ENCODE measurements at places on chromosomes 4 and X.

DNA sequence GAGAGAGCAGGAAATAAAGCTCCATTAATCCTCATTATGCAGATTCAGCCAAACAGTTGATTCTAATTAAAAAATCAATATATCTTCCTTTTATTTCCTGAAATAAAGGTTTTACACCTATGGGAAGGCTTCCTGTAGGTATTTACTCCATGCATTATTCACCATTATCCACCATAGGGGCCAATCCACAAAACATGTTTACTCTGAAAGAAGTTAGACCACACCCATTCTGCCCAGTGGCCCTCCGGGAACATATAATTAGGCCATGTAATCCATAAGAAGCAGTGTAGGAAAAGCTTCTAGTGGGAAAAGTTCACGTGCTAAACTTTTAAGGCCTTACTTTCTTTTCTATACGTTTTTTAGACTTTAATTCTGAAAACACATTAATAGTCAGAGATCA, 57.7 kb downstream of the SAT1 start:
- H3K36me3 ChIP-seq = no peaks in the 10 kb centered on the region
- DNase-seq = no peak
- no peak overlapping the region for H3K27ac ChIP-seq
- no peaks in the 10 kb centered on the region for H3K4me1 ChIP-seq

GRCh38 chr4:26369581-26369980, 48.8 kb downstream of the RBPJ start:
- no peaks in the 10 kb centered on the region for H3K27me3 ChIP-seq
- H3K4me1 ChIP-seq = peaks cover 16% of the 10 kb centered on the region
- no peaks in the 10 kb centered on the region for H3K36me3 ChIP-seq
- H3K4me3 ChIP-seq = no peak overlapping the region

DNA sequence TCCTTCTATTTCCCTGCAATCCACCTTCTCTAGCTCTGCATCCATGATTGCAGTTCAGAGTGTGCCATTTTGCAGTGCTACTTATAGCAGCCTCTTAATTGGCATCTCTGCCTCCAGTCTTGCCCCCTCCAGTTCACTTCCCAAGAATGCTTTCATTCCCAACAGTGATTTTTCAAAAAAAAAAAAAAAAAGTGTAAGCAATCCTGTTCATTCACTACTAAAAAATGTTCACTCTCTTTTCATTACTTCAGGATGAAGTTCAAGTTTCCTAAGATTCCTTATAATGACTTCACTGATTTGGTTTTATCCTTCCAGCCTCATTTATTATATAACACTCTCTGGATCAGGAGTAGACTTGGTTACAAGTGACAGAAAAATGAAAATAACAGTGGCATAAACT, 124.7 kb upstream of the LNX1 start:
- H3K36me3 ChIP-seq = no peaks in the 10 kb centered on the region
- H3K4me1 ChIP-seq = no peaks in the 10 kb centered on the region
- H3K27ac ChIP-seq = no peak overlapping the region

DNA sequence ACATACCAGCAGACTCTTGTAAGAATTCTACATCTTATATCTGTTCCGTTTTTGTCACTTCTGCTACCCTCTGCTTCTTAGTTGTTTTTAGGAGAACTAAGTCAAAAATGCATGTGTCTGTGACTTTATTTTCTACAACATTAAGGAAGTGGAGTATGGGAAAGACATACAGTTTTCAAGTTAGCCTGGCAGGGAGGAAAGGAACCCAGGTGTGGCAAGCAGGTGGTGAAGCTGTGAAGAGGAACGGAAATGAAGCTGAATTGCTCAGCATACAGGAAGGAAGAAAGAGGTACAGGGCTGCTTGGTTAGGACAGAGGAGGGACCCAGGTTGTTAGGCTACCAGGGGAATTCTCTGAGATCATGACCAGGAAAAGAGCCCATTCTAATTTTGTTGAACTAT, 9.4 kb downstream of the GPRIN3 start:
- H3K27ac ChIP-seq = peak overlapping the region; percentile 65
- H3K36me3 ChIP-seq = no peaks in the 10 kb centered on the region
- H3K27me3 ChIP-seq = no peaks in the 10 kb centered on the region
- peak; percentile 72 for DNase-seq

DNA sequence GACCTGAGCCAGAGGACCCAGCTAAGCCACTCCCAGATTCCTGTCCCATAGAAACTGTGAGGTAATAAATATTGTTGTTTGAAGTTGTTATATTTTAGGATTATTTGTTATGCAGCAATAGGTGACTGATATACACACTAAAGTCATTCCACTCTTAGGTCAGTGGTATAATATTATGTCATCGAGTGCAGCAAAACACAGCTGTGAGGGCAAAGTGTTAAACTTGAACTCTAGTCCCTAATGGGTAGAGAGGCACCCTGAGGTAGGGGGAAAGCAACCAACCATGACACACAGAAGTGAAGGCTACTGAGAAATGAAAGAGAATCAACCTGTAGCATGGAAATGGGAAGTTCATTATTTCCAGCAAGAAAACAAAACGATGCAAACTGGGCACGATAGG, 66.6 kb downstream of the ATXN3L start:
- no peaks in the 10 kb centered on the region for H3K27me3 ChIP-seq
- H3K4me1 ChIP-seq = no peaks in the 10 kb centered on the region
- H3K4me3 ChIP-seq = no peak overlapping the region
- H3K36me3 ChIP-seq = no peaks in the 10 kb centered on the region
- H3K27ac ChIP-seq = no peak overlapping the region

- H3K27me3 ChIP-seq = no peaks in the 10 kb centered on the region
- no peak overlapping the region for H3K4me3 ChIP-seq
- H3K27ac ChIP-seq = no peak overlapping the region
These were observed 2.0 kb downstream of the ERCC6L start for GRCh38 chrX:72236841-72237240.

DNA sequence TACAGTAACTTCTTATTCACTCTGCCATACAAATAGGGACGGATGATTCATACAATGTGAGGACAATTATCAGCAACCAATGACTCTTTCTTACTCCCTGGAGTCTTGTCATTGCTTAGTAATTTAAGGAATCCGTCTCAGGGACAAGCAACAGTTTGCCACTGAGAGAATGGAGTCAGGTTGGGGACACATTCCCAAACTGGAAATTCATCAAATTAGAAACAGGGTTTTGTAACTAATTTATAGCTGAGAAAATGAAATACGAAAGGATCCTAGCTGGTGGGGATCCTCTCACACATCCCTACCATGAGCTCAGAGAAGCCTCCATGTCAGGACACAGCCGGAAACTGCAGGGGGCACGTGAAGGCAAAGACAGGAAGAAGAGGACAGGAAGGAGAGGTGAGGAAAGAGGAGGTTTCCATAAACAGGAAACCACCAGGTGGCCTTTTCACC, 50.4 kb upstream of the KDR start:
- no peak overlapping the region for H3K4me3 ChIP-seq
- H3K4me1 ChIP-seq = no peaks in the 10 kb centered on the region
- no peaks in the 10 kb centered on the region for H3K27me3 ChIP-seq
- H3K27ac ChIP-seq = no peak overlapping the region
- H3K36me3 ChIP-seq = no peaks in the 10 kb centered on the region
- DNase-seq = no peak

Measured in CD8-positive, alpha-beta memory T cell (primary cell).